ENCODE measurements at places on chromosomes 7 and 10.

GRCh38 chr10:4119107-4119506, 334.1 kb upstream of the KLF6 start:
- DNase-seq, result no peak

DNA sequence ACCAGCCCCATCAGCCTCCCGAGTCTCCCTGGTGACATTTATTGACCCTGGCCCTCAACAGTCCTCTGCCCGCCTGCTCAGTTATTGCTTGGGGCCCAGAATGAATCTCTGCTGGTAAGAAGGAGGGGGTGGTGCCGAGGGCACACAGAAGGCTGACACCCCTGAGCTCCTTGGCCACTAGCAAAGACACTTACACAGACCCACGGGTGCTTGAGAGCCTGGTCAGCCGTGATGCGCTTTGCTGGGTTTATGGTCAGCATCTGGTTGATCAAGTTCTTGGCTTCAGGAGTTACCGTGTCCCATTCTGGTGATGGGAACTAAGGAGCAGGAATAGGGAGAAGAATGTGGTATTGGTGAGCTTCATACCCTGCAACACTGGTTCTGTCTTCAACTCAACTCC, 27.3 kb downstream of the CAMK2G start:
- no peak for DNase-seq

DNA sequence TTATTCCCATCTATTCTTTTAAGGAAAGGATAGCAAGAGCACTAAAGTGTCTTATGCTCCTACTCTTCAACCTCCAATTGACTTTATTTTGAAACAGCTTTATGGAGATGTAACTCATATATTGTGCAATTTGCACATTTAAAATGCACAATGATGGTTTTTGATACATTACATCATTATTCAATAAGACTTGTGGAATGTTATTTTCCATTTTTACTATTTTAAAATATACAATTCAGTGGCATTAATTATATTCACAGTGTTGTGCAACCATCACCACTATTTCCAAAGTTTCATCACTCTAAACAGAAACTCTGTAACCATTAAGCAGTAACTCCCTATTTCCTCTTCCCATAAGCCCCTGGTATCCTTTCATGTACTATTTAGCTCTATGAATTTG, 489.8 kb downstream of the NEBL start:
- DNase-seq, result no peak

DNA sequence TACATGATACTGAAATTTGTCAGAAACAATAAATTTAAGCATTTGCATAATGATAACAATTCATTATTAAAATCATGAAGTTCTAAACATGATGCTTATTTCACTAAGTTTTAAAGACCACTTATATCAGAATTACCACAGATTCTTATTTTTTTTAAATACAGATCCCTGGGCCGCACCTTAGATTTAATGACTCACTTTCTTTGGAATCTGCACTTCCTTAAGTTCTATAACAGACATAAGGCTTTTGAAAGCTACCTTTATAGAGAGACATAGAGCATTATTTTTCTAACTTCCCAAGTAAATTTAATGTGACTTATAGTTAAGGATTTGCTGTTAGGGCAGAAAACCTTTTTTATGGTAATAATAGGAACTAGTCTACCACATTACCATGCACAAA, 214.9 kb downstream of the IPMK start:
- DNase-seq, result no peak

DNA sequence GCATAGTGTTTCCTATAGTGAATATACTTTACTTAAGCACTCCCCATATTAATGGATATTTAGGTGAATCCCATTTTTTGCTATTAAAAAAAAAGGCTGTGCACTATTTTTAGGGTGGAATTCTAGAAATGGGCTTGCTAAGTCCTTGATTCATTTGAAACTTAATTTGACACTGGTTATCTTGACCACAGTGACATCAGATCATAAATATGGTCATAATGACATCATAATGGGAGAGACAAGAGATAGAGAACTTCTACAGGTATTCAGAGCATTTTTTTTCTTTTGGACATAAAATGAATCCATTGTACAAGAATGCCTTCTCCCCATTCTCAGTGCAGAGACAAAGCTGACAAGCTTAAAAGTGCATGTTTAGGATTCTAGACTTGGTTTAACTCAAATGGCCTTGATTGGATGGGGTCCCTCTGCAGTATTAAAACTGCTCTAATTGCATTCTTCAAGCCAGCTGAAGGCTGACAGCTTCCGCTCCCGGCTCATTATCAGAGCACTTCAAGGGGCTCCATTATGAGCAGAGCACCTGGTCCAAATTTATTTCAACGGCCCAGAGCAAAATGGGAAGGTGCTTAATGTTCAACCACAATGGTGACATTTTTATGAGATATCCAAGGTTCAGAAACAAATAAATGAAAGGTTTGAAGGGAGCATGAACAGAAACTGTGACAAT, 104.8 kb downstream of the JAZF1 start:
- DNase-seq, result no peak

DNA sequence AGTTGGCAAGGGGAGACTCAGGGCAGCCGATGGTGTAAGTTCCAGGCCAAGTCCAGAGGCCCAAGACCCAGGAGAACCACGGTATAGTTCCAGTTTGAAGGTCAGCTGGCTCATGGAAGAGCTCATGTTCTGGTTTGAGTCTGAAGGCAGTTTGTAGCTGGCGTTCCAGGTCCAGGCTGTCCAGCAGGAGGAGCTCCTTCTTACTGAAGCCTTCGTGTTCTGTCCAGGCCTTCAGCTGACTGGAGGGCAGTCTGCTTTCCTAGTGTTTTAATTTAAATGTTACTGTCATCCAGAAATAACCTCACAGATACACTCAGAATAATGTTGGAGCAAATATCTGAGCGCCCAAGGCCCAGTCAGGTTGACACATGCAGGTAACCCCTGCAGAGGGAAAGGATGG, 4.2 kb downstream of the SUN1 start:
- DNase-seq, result no peak

DNA sequence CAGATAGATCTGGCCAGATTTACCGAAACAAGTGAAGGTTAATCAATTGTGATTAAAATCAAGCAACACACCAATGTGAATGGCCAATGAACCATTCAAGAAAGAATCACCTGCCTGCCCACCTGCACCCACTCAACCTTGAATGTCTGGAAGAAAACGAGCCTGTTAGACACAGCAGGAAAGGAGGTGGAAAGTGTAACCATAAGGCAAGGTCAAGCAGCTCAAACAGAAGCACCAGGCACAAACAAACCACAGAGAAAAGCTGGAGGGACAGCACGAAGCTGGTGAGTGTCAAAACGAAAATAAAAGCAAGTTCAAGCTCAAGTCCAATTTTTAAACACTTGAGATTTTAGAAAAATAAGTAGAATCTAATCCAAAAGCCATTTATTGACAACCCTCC, 64.9 kb downstream of the STEAP1B start:
- no peak for DNase-seq

DNA sequence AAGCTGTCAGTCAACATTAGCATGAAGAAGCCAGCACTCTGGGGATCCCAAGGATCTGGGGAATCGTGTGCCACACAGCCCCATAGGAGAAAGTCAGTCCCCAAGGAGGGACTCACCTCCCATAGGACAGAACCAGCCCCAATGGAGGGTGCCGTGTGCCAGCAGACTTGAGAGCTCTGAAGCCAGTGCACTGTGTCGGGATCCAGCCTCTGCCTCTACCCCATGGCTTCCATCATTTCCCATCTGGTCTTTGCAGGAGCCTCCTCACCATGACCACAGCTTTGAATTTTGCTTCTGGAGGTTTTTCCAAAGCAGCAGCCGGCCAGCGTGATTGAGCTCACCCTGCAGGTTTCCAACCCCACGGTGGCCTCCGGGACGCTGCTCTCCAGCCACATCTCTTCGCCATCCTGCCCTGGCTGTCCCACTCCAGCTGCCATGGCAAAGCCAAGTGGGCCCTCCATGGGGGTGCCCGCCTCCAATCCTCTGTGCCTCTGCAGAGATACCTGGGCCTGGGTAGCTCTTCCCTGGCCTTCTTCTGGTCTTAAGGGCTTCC, 171.8 kb upstream of the SHH start:
- no peak for DNase-seq

- no peak for DNase-seq
Observed at GRCh38 chr10:60283397-60283796, 106.3 kb downstream of the ANK3 start.

GRCh38 chr10:48799341-48800006, 114.8 kb downstream of the WDFY4 start:
- no peak for DNase-seq

DNA sequence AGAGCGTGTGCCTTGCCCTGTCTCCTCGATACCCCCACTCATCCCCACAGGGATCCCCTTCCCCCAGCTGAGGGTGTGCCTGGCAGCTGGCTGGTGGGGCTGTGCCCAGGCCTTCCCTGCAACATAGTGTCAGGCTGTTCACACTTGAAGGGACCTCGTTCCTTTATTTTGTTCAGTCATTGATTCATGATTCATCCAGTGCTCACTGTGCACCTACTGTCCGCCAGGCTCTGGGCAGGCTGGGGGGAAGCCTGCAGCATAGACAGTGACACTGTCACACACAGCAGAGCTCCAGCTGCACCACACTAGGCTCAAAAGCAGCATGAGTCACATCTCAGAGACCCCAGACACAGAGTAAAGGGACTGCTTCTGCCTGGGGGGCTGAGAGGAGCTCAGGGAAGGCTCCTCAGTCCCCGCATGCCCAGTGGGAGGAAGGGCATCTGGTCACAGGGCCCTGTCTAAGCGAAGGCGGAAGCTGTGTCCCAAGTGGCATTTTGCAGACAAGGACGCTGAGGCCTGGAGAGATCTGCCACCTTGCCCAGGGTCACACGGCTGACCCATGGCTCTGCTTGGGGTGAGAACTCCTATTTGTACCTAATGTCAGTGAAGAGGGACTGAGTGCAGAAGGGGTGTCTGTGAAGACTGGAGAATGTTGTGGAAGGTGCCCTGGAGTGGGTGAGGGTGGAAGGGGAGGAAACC, 27.9 kb downstream of the CDH23 start:
- DNase-seq, result peak; percentile 37

DNA sequence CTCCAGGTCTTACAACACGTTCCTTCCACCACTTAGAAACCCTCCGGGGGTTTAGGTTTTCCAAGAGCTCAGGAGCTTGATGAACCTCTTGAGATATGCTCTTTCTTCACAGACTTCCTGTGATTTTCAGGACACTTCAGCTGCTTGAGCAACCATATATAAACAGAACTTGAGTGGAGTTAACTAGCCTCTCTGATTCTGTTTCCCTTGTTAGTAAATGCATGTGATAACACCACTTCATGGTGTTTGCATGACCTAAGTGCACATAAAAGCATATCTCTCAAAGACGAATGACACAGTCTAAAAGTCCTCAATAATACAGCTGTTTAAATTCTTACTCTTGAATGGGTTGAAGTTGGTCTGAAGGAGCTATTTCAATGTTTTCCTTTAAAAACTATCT, 9.9 kb downstream of the PRR15 start:
- DNase-seq, result no peak

DNA sequence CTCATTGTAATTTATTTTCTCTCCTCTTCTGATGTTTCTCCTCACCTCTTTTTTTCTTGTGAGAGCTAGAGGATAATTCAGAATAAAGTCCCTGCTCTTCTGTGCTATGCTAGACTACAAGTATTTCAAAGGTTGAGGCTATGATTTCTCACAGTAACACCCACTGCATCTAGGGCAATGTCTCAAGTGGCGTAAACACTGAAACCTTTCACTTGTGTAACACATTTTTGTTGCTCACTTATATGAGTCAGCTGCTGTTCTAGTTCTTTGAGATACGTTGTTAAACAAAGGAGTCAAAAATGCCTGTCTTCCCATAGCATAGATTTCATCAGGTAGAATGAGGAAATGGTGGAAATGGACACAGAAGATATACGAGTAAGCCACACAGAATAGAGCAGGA, 305.1 kb upstream of the PITRM1 start:
- no peak for DNase-seq

GRCh38 chr7:43878867-43879266, 9.6 kb upstream of the MRPS24 start:
- DNase-seq, result no peak

GRCh38 chr10:114271779-114272167, 32.7 kb downstream of the VWA2 start:
- no peak for DNase-seq

- no peak for DNase-seq
Observed at GRCh38 chr7:32921896-32922295, 30.3 kb upstream of the KBTBD2 start.

DNA sequence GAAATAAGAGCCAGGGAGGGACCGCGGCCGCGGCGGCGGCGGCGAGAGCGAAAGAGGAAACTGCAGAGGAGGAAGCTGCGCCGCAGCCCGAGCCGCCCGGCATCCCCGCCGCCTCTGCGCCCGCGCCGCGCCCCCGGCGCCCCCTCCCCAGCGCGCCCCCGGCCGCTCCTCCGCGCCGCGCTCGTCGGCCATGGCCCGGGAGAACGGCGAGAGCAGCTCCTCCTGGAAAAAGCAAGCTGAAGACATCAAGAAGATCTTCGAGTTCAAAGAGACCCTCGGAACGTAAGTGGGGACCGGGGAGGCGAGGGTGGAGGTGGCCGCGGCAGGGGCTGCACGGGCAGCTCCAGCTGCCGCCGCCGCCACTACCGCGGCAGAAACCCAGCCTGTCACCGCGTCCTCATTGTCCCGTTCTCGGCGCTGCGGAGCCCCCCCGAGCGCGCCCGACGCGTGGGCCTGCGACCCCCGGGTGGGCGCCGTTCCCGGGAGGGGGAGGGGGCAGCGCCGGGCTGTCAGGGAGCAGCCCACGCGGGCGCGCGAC, 351 bp downstream of the CAMK1D start:
- DNase-seq, result peak; percentile 27

DNA sequence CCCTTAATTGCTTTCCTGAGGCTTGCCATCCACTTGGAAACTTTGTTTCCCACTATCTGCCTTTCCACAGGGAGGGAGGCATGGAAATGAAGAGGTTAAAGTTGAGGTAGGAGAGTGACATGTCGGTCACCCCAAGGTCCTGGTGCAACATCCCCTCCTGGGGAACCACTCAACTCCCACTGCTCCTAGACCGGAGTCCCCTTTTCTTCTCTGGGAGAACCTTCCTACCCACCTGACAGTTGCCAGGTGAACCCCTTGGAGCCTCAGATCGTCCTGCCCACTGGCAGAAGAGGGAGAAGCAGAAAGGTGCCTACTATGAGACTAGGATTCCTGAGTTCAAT, 21.7 kb downstream of the IMPDH1 start:
- no peak for DNase-seq

- DNase-seq, result no peak
Observed at GRCh38 chr10:132361581-132362101, 29.6 kb downstream of the LRRC27 start.

- DNase-seq, result no peak
Observed at GRCh38 chr10:44990302-44990655, 10.4 kb upstream of the ZNF22 start.

Data from activated naive CD4-positive, alpha-beta T cell treated with anti-CD3 and anti-CD28 coated beads, Interleukin-2, amount 50 U/mL, for 72 hours (primary cell).